ENCODE measurements at places on chromosomes 13 and 19.

GRCh38 chr19:15623711-15624318 is 8.8 kb downstream of the CYP4F8 start:
- DNase-seq = no peak

DNA sequence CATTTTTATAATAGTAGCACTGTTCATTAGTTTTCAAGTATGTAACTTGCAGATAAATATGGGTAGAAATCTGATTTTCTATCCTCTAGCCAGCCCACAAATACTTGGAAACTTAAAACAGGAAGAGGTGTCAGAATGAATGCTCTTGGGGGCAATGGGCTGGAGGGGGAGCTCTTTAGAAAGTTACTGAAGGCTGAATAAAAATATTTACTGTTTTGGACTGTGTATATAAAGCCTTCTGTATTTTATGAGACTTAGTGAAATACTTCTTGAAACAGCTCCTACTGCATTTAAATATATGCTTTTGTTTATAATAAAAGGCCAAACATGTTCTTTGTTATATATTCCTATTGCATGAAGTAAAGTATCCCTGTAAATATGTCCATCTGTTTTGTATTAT is 138.8 kb downstream of the RGCC start:
- no peak for DNase-seq

GRCh38 chr19:51903192-51903591 is 1.6 kb downstream of the ZNF649 start:
- DNase-seq = no peak

GRCh38 chr19:39398297-39398864 is 7.2 kb downstream of the MED29 start:
- peak; percentile 92 for DNase-seq

- no peak for DNase-seq
Measured at GRCh38 chr13:112732679-112733078, 42.8 kb downstream of the ATP11A start.

DNA sequence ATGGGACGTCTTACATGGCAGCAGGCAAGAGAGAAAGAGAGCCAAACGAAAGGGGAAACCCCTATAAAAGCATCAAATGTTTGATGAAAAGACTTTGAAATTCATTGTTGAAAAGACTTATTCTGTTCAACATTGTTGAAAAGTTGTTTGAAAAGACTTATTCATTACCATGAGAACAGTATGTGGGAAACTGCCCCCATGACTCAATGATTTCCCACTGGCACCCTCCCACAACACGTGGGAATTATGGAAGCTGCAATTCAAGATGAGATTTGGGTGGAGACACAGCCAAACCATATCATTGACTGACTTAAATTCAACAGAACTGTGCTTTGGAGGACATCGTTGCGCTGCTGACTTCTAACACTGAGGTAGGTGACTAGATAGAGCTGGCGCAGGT is 48.0 kb upstream of the RCBTB2 start:
- DNase-seq = no peak

DNA sequence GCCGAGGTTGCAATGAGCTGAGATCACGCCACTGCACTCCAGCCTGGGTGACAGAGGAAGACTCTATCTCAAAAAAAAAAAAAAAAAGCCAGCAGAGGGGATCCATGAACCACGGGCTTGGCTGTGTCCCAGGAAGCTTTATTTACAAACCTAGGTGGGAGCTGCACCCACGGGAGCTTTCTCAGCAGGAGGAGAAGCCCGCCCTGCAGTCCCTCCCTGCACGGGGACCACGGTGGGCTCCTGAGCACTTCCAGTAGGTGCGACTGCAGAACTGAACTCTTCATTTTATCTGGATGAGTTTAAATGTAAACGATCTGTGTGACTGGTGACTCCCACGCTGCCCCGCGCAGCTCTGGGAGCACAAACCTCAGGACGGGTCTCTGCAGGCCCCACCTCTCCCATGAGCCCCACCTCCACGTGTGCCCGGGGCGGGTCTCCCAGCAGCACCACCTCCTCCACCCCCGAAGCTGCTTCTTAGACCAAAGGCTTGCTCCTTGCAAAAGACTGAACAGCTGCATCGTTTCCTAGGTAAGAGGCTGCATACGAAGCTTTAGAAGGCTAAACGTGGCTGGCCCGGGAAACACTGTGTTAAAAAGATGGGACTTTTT is 66.4 kb downstream of the SPACA7 start:
- DNase-seq = no peak

GRCh38 chr13:37448153-37448552 is 150.4 kb downstream of the POSTN start:
- no peak for DNase-seq

GRCh38 chr13:95494082-95494681 is 58.3 kb upstream of the CLDN10 start:
- DNase-seq = peak; percentile 52

DNA sequence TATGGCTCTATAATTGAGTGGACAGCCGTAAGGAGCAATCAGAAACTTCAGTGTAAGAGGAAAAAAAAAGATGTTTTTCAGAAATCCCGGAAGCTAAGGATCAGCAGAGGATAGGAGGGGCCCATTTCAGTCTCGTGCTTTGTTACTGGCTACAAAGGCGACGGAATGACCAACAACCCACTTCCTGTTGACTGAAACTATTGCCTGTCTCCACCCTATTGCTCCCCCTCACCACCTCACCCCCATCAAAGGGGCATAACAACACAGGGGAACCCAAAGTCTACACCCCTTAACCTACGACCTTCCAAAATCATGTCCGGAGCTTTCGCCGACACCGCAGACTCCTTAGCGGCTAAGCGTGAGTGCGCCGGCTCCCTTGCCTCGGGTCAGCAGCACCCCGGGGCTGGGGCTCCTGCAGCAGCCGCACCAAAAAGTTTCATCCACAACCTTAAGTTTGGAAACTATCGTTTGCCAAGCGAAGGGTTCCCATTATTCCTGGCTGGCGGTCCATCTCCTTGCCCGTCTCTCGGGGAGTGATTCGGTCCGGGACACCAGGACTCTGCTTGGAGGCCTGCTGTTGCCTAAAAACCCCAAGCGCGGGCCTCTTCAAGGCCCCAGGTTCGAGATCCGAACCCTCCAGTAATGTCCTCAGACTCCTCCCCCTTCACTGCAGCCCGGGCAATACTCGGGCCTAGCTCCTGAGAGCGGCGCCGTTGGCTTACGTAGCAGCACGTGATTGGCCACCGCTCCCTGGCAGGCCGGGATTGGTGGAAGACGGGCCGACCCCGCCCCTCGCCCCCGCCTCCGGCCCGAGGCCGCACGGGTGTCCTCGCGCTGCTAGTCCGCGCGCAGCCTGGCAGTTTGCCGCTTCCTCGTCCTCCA is at the start of gene TPP2:
TSS of gene TPP2 (plus strand) at position 840 of the 882 bp plus-strand sequence. CDS start 53 bp downstream, outside the sequence.
- DNase-seq = peak; percentile 97

GRCh38 chr13:54965881-54966280 is 1937.3 kb downstream of the OLFM4 start:
- DNase-seq = peak; percentile 62

GRCh38 chr13:52812941-52813340 is 35.5 kb downstream of the PCDH8 start:
- no peak for DNase-seq

DNA sequence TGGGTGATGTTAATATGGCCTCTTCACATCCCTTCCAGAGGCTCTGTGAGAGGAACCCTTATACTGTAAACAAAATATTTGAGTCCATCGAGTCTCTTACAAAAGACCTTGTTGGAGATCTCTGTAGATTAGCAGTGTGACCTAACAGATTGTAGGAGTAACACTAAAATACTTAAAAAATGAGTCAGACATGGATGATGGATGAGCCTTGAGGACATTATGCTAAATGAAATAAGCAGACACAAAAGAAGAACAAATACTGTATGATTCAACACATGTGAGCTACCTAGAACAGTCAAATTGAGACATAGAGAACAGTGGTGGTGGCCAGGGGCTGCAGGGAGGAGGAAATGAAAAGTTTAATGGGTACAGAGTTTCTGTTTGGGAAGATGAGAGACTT is 152.2 kb upstream of the UBL3 start:
- DNase-seq = peak; percentile 69

GRCh38 chr19:39152066-39152465 is 26.5 kb downstream of the PAK4 start:
- DNase-seq = no peak

- no peak for DNase-seq
Measured at GRCh38 chr13:111663953-111664421, 343.5 kb downstream of the TEX29 start.

DNA sequence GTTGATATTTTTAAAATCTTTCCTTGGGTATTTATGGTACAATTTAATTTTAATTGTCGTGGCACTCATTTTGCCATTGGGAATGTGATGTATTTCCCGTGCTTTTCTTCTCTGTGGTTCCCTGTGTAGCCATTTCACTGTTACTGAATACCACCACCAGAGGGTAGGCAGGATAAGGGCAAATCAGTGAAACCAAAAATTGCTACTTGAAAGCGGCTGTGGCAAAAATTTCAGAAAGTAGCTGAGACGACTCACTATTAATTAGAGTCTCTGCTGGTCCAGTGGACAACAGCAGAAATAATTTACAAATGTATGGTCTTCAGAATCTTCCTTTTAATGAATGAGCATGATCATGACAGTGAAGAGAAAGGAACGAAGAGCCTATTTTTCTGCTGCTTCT is 34.4 kb upstream of the MIR17HG start:
- peak; percentile 8 for DNase-seq

- no peak for DNase-seq
Measured at GRCh38 chr13:52195401-52195837, 36.0 kb upstream of the NEK3 start.
